ENCODE measurements at places on chromosomes 7 and 10.

GRCh38 chr10:118045837-118046394 is 825 bp downstream of the RAB11FIP2 start:
- DNase-seq, result peak; percentile 33

- DNase-seq, result no peak
These were observed 20.6 kb downstream of the SLC18A2 start for GRCh38 chr10:117261501-117261900.

DNA sequence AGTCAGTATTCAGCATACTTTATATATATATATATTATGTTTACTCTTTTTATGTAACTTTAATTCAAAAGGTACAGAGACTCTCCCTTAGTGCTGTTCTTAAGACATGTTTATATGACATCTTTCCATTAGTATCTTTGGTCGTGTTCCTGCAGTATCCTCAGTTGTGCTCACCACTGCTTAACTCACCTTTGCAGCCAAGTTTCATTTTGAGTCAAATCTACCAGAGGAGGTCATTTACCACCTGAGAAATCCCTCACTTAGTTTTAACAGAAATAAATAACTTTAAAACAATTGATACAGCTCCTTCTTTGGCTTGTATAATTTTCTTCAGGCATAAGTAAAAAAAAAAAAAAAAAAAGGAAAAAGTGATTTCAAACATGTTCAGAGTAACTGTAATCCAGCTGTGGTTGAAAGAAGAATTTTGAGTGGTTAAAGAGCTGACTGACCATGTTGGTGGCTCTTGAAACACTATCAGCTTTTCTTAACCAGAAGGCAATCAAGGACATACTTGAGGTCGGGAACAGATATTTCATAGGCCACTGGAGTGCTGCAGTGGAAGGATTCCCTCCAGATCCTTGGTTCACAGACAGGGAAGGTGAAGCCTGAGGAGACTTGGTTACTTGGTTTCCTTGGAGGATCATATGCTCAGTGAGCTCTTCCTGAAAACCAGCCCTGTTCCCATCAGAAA is 116.8 kb downstream of the AUTS2 start:
- DNase-seq, result no peak

DNA sequence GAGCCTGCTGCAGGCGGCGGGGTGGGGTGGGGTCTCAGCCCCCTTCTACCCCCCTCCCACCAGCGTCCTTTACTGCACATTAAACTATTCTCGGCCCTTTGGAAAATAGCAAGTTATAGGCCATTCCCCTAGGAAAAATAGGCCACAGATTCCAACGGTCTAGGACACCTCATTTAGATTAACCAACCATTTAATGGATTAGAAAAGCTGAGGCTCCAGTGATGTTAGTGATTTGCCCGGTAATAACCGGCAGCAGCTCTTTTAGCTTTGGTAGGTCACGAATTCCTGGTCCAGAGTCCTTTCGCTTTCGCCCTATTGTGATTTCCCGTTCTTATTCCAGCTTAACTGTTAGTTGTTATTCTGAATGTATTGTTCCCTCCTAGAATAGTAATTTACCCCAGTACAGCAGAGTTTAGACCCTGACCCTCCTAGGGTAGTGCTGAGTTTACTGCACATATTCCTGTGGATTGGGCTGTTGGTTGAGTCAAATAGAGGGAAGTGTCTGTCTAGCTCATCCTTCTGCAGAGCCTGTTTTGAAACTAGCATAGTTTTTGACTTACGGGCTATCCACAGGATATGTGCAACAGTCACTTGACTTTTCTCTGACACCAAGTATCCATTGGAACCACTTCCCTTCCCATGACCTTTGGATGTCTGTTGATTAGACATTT is 754 bp downstream of the GSTO1 start:
- no peak for DNase-seq

GRCh38 chr10:124875596-124875995 is 66.3 kb upstream of the ZRANB1 start:
- no peak for DNase-seq
